ENCODE measurements at places on chromosomes 3 and 15.

DNA sequence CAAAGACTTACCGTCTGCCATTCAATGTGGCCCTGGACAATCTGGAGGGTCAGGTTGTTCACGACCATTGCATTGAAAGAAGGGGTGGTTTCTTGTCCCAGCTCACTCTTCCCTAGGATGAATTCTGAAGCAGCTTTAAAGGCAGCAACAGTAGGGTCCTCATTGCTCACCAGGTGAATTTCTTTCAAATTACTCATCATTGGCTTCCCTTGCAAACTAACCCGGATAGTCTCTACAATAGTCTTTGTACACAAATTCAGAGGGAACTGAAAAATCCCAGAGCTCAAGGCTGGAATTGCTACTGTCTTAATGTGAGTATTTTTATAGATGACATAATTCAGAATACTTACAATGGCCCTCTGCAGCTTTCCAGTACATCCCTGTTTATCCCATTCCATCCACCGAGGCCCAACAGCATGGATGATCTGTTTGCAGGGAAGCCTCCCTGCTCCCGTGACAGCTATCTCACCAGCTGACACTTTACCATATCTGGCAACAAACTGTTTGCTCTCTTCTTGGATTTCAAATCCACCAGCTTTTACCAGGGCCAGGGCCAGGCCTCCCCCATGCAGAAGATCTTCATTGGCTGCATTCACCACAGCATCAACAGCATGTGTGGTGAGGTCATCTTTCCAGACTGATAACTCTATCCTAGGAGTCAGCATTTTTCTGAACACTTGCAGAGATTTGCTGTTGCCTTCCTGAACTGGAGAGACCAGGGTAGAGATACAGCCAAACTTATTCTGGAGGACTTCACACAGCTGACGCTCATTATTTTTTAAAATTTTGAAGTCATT lies 8.6 kb downstream of the PARP9 start:
- no peak for DNase-seq

GRCh38 chr15:68421115-68421551 lies 10.8 kb downstream of the ITGA11 start:
- DNase-seq, result peak; percentile 72

DNA sequence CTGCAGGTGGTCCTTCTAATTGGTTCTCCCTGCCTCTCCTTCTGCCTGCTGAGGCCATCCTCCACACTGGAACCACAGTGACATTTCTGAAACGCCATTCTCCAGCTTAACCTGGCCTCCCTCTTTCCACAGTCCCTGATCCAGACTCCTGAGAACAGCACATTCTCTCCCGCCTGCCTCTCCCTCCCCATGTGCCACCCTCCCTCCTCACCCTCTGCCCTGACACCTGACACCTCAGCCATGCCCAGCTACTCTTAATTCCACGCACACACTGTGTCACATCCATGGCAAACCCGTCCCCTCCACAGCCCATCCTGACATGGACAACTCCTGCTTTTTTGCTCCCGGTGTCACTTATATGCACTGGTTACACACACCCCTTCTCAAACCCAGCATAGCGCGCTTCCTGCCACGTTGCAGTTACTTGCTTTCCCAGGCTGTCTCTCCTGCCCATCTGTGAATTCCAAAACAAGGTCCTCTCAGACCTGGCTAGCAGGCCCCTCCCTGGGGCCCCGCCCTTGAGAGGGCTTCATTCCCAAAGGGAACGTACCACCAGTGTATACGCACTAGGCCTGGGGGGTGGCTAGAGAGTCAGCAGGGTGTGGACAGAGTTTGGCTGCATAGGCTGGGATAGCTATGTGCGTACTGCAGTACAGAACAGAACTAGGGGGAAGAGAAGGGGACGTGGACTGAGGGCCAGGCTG lies 92.7 kb upstream of the BLM start:
- no peak for DNase-seq

GRCh38 chr15:62067448-62068044 lies 769 bp downstream of the C2CD4A start:
- no peak for DNase-seq

DNA sequence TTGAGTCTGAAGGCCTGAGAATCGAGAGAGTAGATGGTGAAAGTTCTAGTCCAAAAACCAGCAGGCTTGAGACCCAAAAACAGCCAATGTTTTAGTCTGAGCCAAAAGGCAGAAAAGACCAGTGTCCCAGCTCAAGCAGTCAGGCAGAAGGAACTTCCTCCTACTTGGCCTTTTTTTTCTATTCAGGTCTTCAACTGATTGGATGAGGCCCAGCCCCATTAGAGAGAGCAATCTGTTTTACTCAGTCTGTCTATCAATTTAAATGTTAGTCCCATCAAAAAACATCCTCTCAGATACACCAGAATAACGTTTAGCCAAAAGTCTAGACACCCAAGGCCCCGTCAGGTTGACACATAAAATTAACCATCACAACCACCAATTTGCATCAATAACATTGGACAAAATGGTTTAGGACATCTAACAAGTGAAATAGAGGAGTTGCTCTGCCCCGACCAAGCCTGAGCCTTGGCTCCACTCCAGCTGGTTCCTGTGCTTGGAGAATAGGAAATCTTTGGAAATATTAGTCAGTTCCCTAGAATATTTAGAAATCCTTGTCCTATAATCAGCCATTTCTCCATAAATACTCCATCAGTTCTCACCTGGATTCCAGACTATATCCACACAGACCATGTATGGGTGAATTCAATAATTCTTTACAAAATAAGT lies 51.4 kb upstream of the LIPC start:
- DNase-seq, result no peak

Measured in tibial artery (tissue), 4 donors.